ENCODE measurements at places on chromosomes 3 and 15.

- DNase-seq: no peak
These were observed 34.0 kb downstream of the CBLB start for GRCh38 chr3:105834768-105835167.

DNA sequence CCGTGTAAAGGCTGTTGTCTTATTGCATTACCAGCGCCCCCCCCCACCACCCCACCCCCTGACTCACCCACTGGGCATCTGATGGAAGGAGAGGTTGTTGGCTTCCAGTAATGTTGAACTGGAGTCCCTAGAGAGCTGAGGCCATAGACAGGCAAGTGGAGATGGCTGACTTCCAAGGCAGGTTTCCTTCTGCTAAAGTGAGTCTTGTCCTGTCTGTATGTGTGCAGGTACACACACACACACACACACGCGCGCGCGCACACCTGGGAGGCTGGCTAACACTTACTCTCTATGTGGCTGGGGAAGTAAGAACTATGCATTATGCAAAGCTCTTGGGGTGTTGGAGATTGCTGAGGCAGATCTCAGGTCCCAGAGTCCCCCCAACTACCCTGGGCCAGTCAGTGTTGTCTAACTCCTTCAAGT lies 1.6 kb upstream of the KY start:
- no peak for DNase-seq

DNA sequence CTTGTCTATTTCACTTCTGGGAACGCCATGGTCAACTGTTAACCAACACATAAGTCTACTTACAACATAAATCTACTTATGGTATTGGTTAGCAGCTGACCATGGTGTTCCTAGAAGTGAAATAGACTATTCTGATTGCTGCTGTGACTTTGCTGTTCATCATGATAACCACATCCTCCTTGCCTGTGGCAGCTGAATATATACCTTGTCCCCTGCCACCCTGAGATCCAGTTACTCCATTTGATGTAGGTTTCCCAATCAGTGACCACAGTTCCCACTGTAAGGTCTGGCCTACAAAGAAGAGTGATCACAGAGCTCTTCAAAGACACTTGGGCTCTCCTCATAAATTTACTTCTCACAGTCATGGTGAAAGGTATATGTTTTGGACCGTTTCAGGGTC lies 66.8 kb upstream of the ALDH1A3 start:
- no peak for DNase-seq

DNA sequence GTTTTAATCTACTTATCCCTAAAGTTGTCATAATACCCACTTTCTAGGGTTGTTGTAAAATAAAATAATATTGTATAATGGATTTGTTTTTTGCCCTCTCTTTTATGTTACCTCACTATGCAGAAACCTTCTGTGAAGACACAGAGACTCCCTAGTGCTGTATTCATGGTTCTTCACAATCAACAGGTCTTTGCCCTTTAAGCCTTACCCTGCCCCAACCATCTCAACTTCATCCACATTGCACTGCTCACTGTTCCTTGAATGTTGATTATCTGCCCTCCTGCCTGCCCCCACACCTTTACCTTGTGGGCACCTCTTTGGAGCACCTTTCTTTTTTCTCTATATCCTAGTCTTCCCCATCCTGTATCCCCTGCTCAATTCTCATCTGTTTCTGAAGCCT lies 21.1 kb downstream of the CMSS1 start:
- DNase-seq: no peak

DNA sequence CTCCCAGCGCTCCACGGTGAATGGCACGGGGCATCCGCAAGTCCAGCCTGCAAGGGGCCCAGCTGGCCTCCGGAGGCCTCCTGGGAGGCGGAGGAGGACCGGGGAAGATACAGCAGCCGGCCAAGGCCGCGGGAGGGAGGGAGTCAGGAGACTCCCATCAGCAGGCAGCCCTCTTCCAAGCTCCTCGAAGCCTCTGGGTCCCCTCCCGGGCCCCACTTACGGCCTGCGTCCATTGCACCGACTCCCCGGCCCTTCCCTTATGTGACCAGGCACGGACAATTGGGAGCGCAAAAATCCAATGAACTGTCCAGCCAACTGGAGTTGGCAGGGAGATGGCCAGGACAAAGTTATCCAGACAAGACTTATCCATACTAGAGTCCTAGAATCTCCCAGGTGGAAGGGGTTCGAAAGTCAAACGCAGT lies 668 bp downstream of the MFGE8 start:
- no peak for DNase-seq

- no peak for DNase-seq
These were observed 46.3 kb upstream of the SLC41A3 start for GRCh38 chr3:126130081-126130855.

GRCh38 chr15:84681831-84682230 lies 23.8 kb upstream of the NMB start:
- DNase-seq: no peak

GRCh38 chr3:126961191-126961790 lies 21.6 kb upstream of the PLXNA1 start:
- peak; percentile 42 for DNase-seq

GRCh38 chr15:68729789-68730411 lies 90.8 kb downstream of the ANP32A start:
- DNase-seq: peak; percentile 28

DNA sequence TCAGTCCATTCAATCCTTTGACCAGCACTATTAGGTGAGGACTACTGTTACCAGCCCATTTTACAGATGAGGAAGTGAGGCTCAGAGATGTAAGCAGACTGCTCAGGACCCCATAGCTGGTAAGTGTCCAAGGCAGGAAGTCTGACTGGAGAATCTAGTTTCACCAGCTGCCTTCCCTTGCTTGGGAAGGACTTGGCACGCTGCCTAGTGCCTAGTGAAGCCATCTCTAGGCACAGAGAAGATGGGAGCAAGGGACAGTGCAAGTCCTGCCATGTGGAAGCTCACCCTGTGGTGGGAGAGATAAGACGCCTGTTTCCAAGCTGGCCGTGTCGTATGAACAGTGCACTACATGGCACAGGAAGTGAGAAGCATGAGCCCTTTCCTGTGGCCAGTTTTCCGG lies 111.8 kb upstream of the TMC3 start:
- no peak for DNase-seq

DNA sequence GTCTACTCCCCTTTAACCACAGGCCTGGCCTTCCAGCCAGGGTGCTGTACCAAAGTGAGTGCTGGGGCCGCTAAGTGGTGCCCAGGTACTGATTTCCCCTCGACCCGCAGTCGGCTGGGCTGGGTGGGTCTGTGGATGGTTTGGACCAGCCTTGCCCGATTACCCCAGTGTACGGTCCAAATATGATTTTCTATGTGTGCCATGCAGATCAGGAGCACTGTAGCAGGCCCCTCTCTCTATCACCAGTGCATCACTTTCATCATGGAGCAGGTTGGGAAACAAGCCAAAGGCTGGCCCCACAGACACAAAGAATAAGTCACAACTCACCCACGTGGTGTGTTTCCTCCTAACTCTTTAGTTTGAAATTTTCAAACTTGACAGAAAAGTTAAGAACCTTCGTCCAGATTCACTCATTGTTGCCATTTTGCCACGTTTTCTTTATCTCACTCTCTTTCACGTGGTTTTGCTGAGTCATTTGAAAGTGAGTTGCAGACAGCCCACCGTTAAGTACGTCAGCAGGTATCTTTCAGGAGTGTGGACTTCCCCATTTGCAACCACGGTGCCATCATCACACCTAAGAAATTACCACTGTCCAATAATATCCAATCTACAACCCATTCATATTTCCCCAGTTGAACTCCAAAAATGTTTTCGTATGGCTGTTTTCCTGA lies 37.0 kb downstream of the ZNF710 start:
- peak; percentile 53 for DNase-seq

- no peak for DNase-seq
These were observed 8.8 kb upstream of the MUC20 start for GRCh38 chr3:195711813-195712534.

- DNase-seq: no peak
These were observed 11.6 kb downstream of the CCNL1 start for GRCh38 chr3:157148196-157148889.

GRCh38 chr3:18500322-18500721 lies 75.2 kb upstream of the SATB1 start:
- DNase-seq: no peak

DNA sequence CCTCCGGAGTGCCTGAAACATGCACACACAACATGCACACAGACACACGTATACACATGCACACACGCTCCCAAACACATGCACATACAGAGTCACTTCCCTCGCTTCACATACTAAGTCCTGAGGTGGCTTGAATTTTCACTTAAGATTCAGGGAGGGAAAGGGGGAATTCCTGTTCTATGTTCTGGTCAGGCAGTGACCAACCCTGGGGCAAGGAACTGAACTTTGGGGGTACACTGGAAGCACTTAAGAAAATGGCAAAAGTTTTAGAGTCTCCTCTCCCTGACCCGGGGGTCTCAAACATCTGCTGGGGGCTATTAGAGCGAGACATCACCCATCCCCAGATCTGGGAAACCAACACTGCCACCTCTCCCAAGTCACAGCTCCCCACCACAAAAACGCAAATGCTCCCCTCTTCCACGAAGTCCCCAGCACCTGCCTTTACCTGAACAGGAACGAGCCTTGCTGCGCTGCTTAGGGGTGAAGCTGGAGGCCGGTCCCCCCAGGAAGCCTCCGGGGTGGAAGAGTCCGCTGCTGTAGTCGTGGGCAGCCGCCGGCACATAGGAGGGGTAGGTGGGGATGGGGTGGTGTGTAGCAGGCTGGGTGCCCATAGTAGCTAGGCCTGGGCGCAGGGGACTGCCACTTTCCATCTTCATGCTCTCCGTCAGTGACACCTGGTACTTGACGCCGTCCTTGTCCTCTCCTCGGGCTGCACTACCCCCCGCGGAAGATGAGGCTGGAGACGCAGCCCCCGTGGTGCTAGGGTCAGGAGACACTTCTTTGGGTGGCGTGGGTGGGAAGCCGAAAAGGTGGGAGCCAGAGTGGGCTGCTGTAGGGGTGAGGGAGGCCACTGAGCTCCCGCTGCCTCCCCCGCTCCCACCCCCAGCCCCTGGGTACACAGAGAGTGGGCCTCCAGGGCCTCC lies 7.5 kb downstream of the GATA2 start:
- no peak for DNase-seq

- DNase-seq: no peak
These were observed 80.1 kb upstream of the PTX3 start for GRCh38 chr3:157356541-157356940.

- DNase-seq: no peak
These were observed 202.2 kb downstream of the OPA1 start for GRCh38 chr3:193795062-193795690.

- DNase-seq: no peak
These were observed 64.9 kb downstream of the MEF2A start for GRCh38 chr15:99630607-99631131.

- no peak for DNase-seq
These were observed 3.5 kb downstream of the PLXND1 start for GRCh38 chr3:129602730-129603560.

GRCh38 chr3:48855681-48856447 lies 8.2 kb upstream of the PRKAR2A start:
- DNase-seq: no peak

- DNase-seq: no peak
These were observed 190.3 kb downstream of the OPA1 start for GRCh38 chr3:193783166-193783896.

DNA sequence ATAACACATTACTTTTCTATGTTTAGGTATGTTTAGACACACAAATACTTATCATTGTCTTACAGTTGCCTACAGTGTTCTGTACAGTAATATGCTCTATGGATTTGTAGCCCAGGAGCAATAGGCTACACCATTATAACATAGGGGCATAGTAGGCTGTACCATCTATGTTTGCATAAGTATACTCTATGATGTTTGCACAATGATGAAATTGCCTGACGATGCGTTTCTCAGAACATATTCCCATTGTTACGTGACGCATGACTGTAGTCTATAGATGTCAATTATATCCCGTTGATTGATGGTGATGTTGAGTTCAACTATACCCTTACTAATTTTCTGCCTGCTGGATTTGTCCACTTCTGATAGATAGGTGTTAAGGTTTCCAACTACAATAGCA lies 139.4 kb upstream of the PFN2 start:
- no peak for DNase-seq

- DNase-seq: no peak
These were observed 206.4 kb upstream of the P2RY1 start for GRCh38 chr3:152628496-152628895.

- DNase-seq: no peak
These were observed 163.9 kb downstream of the DCLK3 start for GRCh38 chr3:36600404-36600803.

DNA sequence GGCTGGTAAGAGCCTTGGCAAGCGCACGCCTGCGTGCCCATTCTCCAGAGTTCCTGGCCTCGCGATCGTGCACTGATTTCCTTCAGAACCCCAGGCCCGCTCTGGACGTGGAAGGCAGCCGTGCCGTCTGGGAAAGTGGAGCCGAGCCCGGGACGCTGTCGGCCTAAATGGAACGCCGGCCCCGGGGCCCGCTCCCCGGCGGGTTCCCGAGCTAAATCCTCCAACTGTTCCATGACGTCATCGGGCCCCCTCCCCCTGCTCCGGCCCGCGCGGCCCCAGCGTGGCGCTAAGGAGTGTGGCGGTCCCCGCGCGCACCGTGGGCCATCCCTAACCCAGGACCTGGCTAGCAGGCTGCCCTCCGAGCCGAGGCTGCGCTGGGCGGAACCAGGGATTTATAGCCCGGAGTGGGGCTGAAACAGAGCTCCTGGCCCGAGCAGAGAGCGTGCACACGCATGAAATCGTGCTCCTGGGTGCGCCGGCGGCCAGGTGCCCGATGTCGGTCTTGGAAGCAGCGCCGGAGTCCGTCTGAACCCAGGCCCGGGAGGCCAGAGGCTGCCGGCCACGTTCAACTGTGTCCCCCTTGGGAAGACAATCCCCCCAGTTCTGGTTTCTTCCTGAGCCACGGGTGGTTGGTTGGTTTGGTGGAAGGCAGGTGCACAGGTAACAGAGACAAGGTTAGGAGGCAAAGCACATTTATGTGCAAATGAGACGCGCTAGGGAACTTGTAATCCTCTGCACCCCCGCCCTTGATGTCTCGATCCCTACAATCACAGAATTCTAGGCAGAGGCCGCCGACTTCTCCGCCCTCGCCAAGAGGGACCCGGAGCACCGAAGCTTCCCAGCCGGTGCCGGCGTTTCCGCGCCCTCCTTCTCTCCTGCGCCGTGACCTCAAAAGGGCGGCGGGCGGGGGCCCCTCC lies 84.9 kb upstream of the ETV5 start:
- no peak for DNase-seq

Measured in pons (tissue), 1 donor.